Muscle of leg (tissue), 16 donors: ENCODE measurements at places on chromosomes 6 and 20. TPM values are rescaled to one million over a fixed set of nuclear protein-coding genes. Genes with fewer than 3 reads are reported as not detected.

PPP1R16B gene
- 5.9 TPM for polyA plus RNA-seq

GCNT2 gene
- polyA plus RNA-seq, result 1.8 TPM

- DNase-seq, result peak; percentile 37
Observed at GRCh38 chr20:59371431-59371830, 71.0 kb downstream of the EDN3 start.

- DNase-seq, result no peak
Observed at GRCh38 chr6:41177695-41178094, 14.8 kb upstream of the TREM2 start.

DNA sequence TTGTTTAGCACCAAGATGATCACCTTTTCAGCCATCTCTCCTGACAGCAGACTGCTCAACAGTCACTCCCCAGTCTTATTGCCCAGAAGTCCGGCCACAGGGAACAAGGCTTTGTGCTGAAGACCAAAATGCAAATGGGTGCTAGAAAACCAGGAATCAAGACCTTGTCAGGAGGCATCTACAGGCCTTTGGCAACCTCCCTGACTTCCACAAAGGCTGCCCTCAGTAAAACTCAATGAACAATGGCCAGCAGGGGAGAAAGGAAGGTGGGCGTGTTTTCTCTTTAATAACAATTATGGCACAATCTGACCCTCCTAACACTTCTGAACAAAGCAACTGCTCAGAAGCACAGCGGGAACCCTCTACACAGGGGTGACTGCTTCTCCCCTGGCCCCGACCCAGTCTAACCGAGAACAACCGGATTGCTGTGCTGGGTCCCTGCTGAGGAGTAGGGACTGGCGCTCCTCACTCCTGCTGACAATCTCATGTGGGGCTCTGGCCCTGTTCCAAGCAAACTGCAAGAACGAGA is 41.6 kb downstream of the PLCG1 start:
- DNase-seq, result peak; percentile 41

GRCh38 chr6:37105148-37106050 is 64.6 kb upstream of the PIM1 start:
- no peak for DNase-seq
